ENCODE measurements at places on chromosomes 2 and 18.
A peak's percentile ranks its signal among the peaks of the same experiment; 100 is the strongest.

- no peak for DNase-seq
Measured at GRCh38 chr18:74976331-74976909, 232.5 kb downstream of the PTGR3 start.

- no peak for DNase-seq
Measured at GRCh38 chr2:179487010-179487731, 222.5 kb upstream of the SESTD1 start.

- no peak for DNase-seq
Measured at GRCh38 chr18:5198311-5198710, 1.3 kb upstream of the AKAIN1 start.

- DNase-seq, result no peak
Measured at GRCh38 chr2:61423714-61424113, 47.2 kb downstream of the USP34 start.

DNA sequence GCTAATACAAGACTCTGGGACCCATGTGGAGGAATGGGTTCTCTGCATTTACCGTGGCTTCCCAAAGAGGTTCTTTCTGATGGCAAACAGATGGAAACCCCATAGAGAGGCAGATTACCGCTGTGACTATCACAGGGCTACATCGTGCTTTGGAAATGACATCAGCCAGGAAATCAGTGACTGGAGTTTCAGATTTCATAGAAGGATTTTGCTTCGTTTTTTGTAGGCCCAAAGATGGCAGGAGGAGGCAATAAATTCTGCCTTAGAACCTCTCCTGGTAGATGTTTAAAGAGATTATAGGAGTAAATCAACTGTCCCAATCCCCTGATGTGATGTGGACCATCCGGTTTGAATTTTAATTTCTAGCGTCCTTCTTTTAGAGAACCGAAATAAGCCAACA, 214.1 kb downstream of the AGPS start:
- DNase-seq, result no peak

DNA sequence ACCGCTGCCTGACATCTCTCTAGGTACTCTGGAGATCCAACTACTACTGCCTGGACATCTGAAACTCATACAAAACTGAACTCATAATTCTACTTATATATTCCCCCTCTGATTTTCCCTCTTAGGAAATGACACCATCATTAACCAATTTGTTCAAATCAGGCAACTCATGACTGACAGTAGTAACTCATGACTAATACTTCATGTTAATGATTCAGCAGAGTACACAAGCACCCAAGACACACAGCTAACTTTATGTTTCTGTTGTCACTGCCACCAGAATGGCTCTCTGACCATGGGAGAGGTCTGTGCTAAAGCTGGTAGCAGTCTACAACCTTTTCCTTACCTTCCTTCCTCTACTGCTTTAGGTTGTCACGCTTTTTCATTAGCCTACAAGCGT, 91.1 kb downstream of the ITSN2 start:
- no peak for DNase-seq

GRCh38 chr2:168241208-168241607, 6.2 kb downstream of the STK39 start:
- DNase-seq, result peak; percentile 50

DNA sequence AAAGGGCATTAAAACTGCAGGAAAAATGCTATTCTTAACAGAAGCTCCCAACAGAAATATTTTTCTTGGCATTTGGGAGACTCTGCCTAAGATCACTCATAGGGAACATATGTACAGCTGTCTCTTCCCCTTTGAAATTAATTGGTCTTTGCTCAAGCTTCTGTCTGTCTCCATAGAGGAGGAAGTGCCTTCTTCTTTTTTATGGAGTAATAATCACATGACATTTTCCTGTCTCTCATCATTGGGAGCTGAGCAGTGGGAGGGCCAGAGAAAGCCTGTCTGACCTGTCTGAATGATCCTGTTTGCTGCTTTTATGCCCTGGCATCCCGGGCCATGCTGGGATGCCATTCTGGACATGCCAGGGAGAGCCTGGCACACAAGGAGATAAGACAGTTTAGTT, 145.6 kb downstream of the AQP4 start:
- no peak for DNase-seq

- DNase-seq, result no peak
Measured at GRCh38 chr2:148603562-148603920, 41.0 kb upstream of the EPC2 start.

DNA sequence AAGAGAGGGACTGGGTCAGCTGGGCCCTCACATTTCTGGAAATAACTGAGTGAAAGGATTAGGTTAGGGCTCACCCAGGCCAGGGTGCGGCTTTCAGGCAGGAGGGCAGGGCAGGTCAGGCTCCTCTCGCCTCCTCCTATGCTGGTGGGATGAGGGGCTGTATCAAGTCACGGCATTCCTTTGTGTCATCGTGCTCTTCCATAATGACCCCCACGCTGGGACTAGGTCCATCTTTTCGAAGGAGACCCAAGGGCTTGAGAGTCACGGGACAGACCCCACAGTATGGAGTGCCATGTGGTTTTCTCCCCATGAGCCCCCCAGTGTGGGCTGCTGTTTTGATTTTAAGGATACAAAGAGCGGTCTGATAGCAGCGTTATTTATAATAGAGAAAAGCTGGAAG, 137.8 kb upstream of the COPS8 start:
- no peak for DNase-seq

DNA sequence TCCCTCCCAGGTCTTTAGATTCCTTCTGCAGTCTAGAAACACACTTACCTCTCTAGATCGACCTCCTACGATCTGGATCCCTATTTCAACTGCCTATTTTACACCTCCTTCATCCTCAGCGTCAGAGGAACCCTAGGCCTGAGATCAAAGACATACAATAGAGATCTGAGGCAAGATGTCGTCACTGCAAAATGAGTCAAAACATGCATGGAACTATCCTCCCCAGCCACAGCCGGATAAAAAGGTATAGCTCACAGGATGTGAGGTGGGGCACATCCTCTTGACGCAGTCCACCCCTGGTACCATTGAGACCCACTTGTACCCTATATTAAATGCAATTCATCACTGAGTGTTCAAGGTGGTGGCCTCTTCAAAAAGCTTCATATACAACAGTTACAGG, 63.7 kb upstream of the DNAJC10 start:
- peak; percentile 10 for DNase-seq

DNA sequence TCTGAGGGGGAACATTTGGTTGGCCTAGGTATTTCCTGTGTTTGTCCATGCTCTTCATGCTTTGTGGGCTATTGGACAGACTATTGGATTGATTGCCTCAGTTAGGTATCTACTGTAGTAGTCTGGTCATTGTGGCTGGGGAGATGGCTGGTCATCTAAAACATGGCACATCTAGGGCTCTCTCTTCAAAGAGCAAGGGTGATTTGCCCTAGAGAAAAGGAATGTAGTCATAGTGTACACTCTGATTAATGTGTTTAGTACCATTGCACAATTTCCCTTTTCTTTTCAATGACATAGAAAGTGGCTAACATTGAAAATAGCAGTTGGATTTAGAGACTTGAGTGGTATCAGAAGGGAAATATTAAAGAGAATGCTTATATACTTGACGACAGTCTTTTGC, 114.3 kb downstream of the LCLAT1 start:
- DNase-seq, result no peak

- no peak for DNase-seq
Measured at GRCh38 chr18:42038936-42039335, 83.9 kb downstream of the PIK3C3 start.

DNA sequence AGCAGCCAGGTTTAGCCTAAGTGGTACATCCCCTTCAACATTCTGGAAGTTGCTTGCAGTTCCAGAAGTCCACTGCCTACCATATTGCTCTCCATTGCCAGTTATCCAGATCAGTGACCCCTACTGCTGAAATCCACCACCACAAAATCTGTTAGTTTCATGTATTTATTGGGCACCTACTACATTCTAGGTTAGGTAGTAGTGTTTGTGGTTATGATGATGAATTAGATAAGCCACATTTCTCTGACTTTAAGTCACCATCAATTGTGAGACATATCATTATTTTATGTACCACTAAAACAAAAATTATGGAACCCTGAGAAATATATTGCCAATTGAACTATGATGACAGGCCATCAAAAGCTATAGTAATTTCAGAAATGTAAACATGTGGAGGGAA, 139.5 kb upstream of the PKDCC start:
- no peak for DNase-seq

DNA sequence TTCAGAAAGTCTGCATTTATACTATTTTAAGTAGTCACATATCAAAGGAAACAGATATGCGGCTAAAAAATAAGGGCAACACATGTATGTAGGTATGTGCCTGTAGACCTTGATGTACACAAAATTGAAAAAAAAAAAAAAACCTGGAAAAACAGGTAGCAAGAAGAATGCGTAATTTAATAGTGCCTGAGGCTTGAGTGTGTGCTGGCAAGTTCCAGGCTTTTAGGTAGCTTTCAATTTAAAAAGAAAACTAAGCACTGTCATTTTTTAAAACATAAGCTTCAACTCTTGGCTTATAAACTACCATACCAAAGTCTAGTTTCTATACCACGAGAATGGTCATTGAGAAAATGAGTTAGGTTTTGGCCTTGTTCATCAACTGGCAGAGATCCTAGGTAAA, 72.3 kb downstream of the OTX1 start:
- DNase-seq, result no peak

- no peak for DNase-seq
Measured at GRCh38 chr2:200209030-200209429, 97.5 kb upstream of the SPATS2L start.

DNA sequence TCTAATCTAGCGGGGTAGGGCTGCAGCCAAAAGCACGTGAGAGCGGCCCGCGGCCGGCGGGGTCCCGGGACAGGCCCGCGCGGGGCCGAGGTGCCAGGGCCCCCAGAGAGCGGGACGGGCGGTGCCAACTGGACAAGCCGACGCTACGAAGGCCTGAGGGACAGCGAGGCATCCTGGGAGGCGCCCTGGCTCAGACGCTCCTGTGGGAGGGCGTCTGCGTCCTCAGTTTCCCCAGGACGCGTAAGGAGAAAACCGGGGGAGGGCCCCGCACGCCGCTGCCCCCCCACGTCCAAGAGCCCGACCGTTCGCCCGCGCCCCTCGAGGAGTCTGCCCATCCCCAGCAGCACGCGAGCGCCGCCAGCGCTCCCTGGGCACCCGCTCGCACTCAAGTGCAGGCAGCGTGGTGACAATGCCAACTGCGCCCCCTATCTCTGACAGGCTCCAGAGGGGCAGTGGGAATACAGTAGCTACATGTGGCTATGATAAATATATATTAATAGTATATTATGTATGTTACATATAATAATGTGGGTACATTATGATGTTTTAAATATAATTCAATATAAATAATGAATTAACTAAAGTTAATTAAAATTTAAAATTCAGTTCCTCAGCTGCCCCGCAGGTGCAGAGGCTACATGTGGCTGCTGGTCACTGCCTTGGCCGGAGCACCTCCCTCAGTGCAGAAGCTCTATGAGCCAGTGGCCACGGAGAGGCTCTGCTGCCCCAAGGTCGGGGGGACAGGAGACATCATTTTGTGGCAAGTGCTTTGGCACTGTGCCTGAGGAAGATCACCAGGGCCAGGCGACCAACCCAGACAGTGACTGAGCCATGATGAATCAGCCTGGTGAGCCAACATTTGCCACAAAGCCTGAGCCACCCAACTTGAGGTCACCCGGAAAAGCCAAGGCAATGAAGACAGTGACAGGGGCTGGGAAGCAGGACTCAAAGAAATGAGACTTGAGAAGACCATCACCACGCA, 5.5 kb upstream of the SFT2D3 start:
- DNase-seq, result peak; percentile 74

DNA sequence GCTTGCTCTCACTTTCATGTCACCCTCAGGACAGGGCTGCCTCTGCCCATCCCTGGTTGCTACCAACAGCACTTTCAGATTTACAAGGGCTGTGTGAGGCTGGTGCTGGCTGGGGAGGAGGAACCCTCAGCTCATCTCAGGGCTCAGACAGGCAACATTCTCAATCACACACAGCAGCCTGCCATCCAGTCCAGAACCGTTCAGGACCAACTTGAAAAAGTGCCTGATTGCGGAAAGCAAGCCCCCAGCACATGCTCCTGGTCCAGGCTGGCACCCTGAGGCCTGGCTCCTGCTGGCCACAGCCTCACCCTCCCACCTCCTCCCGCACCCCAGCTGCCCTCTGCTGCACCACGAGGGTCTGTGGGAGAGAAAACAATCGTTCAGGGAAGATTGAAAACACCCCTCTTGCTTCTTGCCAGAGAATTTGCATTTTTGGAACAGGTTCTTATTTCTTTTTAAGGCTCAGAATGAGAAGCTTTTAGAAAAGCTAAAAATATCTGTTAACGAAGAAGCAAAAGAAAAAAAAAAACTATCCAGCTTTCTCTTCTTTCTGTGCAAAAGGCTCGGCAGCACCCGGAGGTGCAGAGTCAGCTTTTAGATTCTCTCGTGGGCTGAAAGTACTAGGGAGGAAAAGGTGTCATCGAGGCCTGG, 403.8 kb upstream of the ID2 start:
- DNase-seq, result no peak

DNA sequence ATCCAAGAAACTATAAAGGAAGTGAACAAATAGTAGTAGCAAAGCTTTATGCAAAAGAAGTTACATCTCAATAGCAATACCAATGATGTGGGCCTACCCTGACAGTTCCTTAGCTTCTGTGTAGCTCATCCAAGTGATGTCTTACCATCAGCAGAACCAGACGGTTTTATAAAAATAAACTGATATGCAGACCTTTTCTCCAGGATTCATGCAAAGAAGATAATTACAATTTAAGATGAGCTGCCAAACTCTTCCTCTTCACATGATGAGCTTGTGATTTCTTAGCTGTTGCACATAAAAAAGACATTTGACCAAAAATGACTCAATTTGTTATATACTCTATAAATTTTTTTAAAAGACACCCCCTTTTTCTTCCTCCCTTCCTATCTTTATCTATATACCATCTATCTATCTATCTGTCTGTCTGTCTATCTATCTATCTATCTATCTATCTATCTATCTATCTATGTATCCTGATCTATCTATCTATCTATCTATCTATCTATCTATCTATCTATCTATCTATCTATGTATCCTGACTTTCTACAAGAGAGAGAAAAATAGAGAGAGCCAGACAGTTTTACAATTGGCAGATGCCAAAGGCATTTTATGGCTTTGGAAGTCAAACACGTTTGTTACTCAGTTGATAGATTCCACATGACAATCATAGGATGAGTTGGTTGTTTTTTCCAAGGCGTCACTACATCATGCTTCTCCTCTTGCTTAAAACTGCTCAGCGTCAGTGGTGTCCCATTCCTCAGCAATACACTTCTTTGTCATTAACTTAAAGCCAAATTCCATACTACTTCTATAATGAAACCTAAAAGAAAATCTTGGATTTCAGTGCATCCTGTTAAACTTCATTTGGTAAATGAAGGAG, 65.9 kb upstream of the ACTR3 start:
- no peak for DNase-seq

GRCh38 chr2:203656522-203657287, 49.7 kb upstream of the CD28 start:
- peak; percentile 26 for DNase-seq

DNA sequence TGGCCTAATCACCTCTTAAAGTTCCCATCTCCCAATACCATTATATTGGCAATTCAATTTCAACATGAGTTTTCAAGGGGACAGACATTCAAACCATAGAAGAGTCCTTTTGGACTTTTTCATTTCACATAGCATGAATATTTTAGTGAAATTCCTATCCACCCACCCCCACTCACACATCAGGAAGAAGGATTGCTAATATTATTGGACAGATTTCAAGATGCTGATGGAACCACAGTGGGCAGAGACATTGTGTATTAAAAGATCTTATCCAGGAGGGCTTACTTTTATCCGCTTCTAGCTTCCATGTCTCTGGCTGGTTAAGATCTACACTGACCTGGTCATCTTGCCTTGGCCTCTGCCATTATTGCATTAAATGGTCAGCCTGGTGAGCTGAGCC, 297.4 kb upstream of the ACVR2A start:
- no peak for DNase-seq
